ENCODE measurements at places on chromosomes 5 and 9. TPM values are rescaled to one million over a fixed set of nuclear protein-coding genes. Genes with fewer than 3 reads are reported as not detected.

- peak; percentile 14 for DNase-seq
Measured at GRCh38 chr9:138020120-138020794, 142.7 kb downstream of the CACNA1B start.

GRCh38 chr9:137272241-137273094 lies 5.1 kb upstream of the TOR4A start:
- DNase-seq, result no peak

DNA sequence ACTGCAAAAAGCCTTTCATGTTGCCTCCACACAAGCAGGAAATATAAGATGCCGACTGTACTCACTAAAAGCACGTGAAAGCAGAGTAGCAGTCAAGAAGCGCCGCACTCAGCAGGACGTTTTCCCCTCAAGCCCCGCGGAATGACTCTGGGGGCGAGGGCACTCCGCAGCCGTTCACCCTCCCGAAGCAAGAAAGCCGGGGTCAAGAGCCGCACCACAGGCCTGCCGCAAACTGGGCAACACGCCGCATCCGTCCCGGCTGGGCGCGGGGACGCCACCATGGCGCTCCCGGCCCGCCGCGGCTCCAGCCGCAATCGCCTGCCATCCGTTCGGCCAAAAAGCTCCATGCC lies 364 bp downstream of the RPS6 start:
- peak; percentile 54 for DNase-seq

DNA sequence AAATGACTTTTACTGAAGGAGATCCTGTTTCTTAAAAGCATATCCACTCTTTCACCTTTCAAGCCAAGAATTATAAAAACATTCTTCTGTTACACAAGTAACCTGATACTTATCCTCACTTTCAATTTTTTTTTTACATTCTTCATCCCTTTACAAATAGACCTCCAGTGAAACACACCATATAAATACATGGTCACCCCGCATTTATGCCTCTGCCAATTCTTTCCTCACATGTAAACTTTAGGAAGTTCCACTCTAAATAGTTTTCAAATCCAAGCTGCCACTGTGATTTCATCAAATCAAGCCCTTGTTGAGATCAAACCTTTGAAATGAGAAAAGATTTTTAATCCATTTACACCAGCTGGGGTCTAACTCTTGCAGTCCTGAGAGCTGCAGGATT lies 40.0 kb downstream of the GAS1 start:
- no peak for DNase-seq

DNA sequence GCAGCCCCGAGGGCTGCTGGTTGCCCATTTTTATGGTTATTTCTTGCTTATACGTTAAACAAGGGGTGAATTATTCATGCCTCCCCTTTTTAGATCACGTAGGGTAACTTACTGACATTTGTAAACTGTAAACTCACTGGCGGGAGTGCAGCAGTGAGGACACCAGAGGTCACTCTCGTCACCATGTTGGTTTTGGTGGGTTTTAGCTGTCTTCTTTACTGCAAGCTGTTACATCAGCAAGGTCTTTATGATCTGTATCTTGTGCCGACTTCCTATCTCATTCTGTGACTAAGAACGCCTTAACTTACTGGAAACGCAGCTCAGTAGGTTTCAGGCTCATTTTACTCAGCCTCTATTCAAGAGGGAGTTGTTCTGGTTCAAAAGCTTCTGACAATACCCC lies 155.0 kb upstream of the PRDM9 start:
- no peak for DNase-seq

DNA sequence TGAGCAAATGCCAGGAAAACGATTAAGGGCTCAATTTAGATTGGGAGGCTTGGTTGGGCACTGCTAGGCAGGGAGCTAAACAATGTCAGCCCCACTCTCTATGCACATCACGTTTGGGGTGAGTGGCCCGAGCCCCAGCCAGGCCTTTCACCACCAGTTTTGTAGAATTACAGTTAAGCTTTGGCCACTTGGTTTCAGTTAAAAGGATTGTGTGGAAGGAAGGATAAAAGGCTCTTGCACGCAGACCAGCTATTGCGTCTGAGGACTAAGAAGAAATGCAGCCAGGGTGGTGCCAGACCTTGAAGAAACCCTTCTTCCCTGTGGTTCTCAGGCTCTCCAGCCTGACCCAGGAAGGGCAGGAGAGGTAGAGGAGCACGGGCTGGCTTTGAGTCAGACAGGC lies 125.3 kb upstream of the SLC44A1 start:
- DNase-seq, result no peak

GRCh38 chr5:64160201-64160600 lies 5.4 kb upstream of the RNF180 start:
- no peak for DNase-seq

GRCh38 chr5:139065306-139065705 lies 132.9 kb downstream of the SIL1 start:
- no peak for DNase-seq

DNA sequence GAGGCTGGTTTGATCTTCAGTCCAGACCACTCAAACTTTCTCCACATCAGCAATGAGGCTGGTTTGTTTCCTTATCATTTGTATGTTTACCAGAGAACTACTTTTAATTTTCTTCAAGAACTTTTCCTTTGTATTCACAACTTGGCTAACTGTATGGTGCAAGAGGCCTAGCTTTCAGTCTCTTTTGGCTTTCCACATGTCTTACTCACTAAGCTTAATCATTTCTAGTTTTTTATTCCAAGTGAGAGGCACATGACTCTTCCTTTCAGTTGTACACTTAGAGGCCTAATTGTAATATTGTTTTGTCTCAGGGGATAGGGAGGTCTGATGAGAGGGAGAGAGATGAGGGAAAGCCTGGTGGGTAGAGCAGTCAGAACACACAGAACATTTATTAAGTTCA lies 554.0 kb upstream of the ARRDC3 start:
- DNase-seq, result no peak

The TIMD4 gene
- polyA plus RNA-seq, result not detected

The ADRA1B gene
- 2.2 TPM for polyA plus RNA-seq

The CACNA1B gene
- 0.03 TPM for polyA plus RNA-seq

Measured in SK-N-SH (cell line).